ENCODE measurements at places on chromosomes 6 and 20.

- DNase-seq: no peak
Measured at GRCh38 chr6:168232989-168233874, 86.3 kb downstream of the DACT2 start.

DNA sequence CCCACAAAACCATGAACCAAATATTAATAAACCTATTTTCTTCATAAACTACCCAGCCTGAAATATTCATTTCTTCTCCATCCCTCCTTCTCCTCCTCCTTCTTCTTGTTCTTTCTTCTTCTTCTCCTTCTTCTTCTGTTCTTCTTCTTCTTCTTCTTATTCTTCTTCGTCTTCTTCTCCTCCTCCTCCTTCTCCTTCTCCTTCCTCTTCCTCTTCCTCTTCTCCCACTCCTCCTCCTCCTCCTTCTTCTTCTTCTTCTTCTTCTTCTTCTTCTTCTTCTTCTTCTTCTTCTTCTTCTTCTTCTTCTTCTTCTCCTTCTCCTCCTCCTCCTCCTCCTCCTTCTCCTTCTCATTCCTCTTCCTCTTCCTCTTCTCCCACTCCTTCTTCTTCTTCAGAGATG is 5.0 kb upstream of the TMEM74B start:
- DNase-seq: no peak

DNA sequence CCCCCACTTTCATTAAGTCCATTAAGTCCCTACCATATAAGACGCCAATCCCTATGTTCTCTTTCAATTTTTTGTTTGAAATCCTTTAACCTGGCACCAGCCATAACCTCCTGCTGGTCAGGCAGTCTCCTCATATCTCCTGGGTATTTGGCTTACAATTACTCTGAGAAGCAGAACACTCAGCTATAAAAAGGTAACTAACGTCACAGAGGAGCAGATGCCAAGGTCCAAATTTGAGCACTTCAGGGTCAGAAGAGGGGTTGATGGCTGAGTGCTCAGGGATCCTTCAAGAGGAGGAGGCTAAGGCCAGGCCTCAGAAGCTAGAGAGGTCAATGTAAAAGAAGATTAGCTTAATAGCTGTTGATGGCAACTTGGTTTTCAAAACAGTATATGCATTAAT is 22.3 kb upstream of the RCAN2 start:
- no peak for DNase-seq

GRCh38 chr6:16324184-16324583 is 85.8 kb downstream of the GMPR start:
- DNase-seq: no peak

GRCh38 chr20:17806739-17807441 is 107.1 kb downstream of the BANF2 start:
- peak; percentile 94 for DNase-seq

GRCh38 chr6:141653590-141653989 is 479.1 kb upstream of the GJE1 start:
- DNase-seq: peak; percentile 42

- no peak for DNase-seq
Measured at GRCh38 chr6:25866011-25866410, 8.0 kb downstream of the SLC17A3 start.

- DNase-seq: no peak
Measured at GRCh38 chr6:15588971-15589634, 73.7 kb downstream of the DTNBP1 start.

- DNase-seq: no peak
Measured at GRCh38 chr20:13626724-13627123, 12.0 kb downstream of the TASP1 start.

DNA sequence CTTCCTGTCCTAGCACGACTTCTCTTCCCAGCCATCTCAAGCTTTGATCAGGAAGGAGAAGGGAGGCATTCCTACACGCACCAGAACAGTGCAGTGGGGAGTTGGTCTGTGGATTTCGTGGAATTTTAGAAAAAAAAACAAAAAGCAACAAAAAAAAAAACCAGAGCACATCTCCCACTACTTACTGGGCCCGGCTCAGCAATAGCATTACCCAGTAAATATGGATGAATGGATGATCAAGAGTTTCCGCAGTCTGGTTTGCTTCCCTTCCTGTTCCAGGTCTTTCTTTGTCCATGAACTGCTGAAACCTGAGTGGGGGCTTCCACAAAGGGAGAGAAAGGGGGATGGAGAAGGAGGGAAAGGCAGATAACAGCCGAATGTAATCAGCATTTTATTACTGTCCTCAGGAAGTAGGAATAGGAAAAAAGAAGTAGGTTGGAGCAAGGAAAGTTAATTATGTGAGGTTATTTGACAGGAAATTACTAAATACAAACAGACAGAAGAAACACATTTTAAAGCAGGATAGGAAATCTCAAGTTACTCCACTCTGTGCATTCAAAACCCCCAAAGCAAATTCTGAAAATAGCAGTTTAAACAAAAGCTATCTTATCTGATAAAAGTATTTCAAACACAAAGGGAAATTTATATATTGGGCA is 349.0 kb downstream of the PRL start:
- DNase-seq: no peak

GRCh38 chr20:653590-654416 is 803 bp upstream of the SRXN1 start:
- DNase-seq: no peak

DNA sequence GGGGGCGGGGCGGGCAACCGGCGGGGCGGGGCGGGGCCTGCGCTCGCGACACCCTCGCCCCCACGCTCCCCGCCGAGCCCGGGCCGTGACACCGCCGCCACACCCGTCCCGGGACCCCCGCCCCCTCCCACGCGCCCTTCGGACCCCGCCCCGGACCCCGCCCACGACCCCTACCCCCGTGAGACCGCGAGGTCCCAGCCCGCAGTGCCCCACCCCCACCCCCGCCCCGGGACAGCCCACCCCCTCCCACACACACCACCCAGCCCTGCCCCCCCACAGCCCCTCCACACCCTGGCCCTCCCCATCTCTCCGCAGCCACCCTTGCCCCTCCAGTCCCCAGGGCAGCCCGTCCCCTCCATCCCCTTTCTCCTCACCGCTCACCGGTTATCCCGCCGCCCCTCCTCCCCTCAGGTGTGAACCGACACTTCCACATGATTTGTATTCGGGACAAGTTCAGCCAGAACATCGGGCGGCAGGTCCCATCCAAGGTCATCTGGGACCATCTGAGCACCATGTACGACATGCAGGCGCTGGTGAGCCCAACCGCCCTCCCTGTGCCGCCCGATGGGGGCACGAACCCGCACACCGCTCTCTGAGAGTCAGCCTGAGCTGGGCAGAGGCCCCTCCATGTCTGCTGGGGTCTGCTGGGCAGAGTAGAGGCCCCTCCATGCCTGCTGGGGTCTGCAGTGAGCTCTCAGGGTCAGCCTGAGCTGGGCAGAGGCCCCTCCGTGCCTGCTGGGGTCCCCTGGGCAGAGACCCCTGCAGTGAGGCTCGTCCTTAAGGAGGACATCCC is 622 bp downstream of the MRGBP start:
- DNase-seq: no peak

GRCh38 chr6:128319946-128320345 is 200.5 kb downstream of the PTPRK start:
- no peak for DNase-seq

DNA sequence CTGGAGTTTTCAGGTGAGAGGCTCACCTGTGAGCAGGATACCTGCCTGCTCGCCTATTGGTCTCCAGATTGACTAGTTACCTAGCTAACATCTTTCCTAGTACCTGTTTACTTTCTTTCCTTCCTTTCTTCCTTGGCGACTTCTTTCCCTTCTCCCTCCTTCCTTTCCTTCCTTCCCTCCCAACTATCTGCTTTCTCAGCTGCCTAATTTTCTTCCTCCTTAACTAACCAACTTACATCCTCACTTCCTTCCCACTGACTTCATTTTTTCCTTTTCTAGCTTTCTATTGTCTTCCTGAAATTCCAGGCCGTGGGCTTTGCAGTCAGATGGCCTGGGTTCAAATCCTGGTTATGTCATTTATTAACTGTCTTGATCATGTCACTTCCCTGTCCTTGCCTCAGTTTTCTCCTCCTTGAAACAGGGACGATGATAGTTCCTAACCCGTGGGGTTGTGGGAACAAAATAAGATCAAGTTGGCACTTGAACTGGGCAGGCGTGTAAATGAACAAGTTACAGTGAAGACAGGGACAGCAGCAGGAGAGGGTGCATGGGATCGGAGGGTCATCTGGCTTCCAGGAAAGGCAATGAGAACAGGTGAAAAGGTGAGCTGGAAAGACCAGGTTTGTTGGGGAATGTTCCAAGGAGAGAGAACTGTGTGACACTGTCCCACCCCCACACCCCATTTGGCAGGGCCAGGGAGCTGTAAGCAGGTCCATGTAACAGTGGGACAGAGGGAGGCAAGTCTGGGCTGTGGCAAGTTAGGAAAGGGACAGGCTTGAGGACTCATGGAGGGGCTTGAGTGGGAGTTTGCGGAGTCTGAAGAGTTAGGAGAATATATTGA is 540 bp downstream of the SGK2 start:
- no peak for DNase-seq

GRCh38 chr6:31068669-31069340 is 43.6 kb downstream of the C6orf15 start:
- DNase-seq: peak; percentile 74

All from right cardiac atrium (tissue), 5 donors.